ENCODE measurements at places on chromosomes 7 and 10. TPM values are rescaled to one million over a fixed set of nuclear protein-coding genes. Genes with fewer than 3 reads are reported as not detected.

The PCLO gene
- 2.2 TPM for total RNA-seq

The MYO3A gene
- total RNA-seq = not detected

The CFAP46 gene
- not detected for total RNA-seq

GRCh38 chr10:1366811-1367425 lies 310.7 kb downstream of the WDR37 start:
- DNase-seq = peak; percentile 60

GRCh38 chr7:137642472-137642871 lies 204.3 kb downstream of the DGKI start:
- DNase-seq = no peak

DNA sequence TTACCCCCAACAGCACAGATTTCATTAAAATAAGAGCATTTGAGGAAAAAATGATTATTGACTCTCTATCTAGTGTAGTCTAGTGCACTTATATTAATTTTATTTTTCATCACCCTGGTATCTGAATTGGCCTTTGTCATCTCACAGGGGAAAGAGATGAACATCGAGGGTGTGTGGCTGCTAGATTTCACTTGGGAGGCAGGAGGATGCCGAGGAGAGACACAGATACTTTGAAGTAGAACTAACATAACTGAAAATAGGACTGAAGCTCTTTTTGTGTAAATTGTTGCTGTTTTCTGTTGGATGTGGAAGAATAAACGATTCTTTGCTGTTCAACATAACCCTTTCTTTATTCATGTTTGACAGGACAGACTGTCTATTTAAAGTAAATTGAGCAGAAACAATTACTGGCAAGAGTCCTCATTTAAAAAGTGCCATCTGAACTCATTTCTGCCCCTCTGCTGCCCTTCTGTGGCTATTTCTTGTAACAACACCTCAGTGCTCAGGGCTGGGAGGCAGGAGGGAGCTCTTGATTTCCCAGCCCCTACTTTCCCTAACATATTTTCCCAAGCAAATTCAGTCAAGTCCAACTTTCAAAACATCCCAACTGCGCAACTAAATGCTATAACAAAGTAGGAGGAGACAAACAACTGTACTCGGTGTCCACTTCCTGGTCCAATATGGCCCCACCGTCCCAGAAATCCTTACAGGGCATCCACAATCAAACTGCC lies 15.6 kb downstream of the LYZL1 start:
- no peak for DNase-seq

GRCh38 chr10:132233501-132234085 lies 46.8 kb downstream of the DPYSL4 start:
- DNase-seq = no peak

DNA sequence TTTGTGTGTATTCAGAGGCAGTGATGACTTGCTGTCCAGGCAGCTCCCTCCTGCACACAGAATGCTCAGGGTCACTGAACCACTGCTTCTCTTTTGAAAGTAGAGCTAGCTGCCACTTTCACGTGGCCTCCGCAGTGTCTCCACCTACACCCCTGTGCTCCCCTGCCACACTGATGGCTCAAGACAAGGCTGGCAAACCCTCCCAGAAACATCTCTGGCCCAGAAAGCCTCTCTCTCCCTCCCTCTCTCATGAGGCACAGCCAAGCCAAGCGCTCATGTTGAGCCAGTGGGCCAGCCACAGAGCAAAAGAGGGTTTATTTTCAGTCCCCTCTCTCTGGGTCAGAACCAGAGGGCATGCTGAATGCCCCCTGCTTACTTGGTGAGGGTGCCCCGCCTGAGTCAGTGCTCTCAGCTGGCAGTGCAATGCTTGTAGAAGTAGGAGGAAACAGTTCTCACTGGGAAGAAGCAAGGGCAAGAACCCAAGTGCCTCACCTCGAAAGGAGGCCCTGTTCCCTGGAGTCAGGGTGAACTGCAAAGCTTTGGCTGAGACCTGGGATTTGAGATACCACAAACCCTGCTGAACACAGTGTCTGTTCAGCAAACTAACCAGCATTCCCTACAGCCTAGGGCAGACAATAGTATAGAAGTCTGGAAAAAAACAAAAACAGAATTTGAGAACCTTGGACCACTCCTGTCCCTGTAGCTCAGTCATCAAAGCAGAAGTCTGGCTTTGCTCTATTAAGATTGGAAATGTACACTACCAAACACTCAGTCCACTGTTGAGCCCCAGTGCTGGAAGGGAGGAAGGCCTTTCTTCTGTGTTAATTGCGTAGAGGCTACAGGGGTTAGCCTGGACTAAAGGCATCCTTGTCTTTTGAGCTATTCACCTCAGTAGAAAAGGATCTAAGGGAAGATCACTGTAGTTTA lies 15.8 kb downstream of the SCD start:
- DNase-seq = no peak

All from mesenteric fat pad (tissue), 1 donor.